ENCODE measurements at places on chromosomes 6 and 20.

- DNase-seq = no peak
Observed at GRCh38 chr6:2944405-2945152, 26.8 kb downstream of the SERPINB6 start.

- DNase-seq = no peak
Observed at GRCh38 chr6:159201336-159201735, 32.1 kb downstream of the FNDC1 start.

GRCh38 chr6:109687271-109687761 lies 3.7 kb downstream of the AK9 start:
- DNase-seq = no peak

GRCh38 chr6:35178932-35179832 lies 34.6 kb upstream of the SCUBE3 start:
- no peak for DNase-seq

DNA sequence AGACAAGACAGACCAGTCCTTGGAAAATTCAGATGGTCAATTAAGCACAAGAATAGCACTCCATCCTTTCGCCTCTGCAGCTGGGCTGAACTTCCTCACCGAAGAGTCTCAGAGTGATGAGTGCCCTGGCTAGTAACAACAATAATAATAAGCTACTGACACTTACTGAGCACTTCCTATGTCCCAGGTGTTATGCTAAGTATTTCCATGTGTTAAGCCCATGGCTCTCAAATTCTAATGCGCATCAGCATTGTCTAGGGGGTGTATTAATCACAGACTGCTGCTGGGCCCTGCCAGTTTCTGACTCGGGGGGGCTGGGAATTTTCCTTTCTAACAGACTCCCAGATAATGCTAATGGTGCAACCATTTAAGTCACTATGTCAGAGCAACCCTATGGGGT lies 118.2 kb upstream of the LRFN2 start:
- no peak for DNase-seq

DNA sequence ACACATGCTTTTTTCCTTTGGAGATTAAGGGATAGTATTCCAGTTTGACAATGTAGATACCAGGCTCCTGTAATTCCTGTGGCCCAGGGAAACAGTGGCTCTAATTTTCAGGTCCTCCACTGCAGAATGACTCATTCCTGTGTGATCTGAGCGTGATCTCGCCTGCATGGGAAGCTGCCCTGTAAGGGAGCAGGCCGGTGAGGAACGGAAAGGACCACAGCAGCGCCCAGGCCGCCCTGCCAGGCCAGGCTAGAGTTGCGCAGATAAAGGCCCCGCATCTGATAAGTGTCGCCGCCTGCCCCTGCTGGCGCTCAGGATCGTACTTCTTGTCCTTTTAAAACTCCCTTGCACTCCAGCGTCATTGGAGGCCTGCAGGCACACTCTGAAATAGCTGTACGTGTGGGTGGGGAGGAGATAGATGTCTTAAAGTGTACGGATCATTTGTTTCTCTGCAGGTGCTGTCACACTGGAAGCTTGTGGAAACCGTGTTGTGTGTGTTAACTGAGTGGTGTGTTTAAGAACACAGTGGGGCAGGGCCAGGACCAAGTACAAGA lies 60.7 kb downstream of the SYNJ2 start:
- no peak for DNase-seq

DNA sequence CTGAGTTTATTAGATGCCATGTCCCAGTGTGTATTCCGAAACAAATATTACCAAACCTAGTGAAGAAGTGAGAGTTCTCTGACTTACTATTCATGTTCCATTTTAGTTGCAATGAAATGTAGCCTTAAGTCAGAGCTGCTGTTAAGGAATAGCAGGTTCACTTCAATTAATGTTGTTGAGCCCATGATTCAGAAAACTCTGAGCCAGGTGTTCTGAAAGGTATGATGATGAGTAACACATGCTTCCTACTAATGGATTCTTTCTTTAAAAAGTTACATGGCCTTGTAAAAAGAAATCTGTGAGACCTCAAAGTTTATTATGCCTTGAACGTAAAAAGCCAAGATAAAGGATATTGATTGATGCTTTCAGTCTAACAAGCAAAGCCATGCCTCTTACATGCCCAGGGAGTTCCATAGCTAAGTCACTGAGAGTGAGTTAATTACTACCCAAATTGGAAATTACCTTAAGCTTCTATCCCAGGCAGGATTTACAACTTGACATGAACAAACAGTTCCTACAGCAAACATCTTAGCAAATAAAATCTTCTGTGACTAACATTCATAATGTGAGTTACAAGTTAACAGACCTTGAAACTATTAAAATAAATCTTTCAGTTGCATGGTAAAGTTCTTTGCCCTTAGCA lies 122.9 kb downstream of the AKAP7 start:
- DNase-seq = no peak

GRCh38 chr6:143531720-143532499 lies 20.4 kb upstream of the FUCA2 start:
- no peak for DNase-seq

GRCh38 chr6:148365041-148365440 lies 22.4 kb downstream of the SASH1 start:
- no peak for DNase-seq

GRCh38 chr6:35713006-35713767 lies 23.6 kb upstream of the ARMC12 start:
- no peak for DNase-seq

DNA sequence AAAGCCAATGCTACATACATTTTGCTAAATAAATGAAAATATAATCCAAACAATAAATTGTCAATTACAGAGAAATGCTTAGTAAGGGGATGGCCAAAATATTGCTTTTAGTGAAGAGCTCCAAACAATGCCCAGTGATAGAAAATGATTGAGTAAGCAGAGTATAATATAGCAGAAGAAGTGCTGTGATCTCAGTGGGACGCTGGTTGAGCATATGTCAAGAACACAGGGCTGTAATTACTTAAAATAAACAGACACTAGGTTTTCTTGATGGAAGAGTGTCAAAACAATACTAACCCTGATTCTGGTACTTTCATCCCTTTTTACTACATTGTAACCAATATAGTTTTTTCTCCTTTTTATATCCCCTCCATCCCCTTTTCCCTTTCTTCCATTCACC lies 150.3 kb downstream of the GRIK2 start:
- no peak for DNase-seq

GRCh38 chr6:122068291-122068769 lies 331.1 kb upstream of the HSF2 start:
- no peak for DNase-seq

Data from H54 (cell line).